Neural crest cell (in vitro differentiated cells): ENCODE measurements at places on chromosomes 12 and 14.

DNA sequence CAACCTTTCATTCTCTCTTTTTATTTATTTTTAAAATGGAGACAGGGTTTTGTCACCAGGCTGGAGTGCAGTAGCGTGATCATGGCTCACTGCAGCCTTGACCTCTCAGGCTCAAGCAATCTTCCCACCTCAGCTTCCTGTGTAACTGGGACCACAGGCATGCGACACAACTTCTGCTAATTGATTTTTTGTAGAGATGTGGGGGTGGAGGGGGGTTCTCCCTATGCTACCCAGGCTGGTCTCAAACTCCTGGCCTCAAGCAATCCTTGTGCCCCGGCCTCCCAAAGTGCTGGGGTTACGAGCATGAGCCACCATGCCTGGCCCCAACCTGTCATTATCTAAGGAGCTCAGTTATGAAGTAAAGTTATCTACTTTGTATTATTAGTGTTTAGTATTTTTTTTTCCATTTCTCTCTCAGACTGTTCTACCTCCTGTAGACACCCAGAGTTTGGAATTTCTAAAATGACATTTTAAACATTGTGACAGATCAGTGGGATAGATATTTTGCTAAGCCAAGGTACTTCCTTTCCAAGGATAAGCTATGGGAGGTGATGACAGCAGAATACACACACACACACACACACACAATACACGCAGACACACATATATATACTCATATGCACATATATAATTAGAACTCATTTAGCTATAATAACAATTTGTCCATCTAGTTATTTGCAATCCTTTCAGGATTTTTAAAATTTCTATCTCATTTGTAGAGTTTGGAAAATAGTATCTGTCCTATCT lies 2.1 kb upstream of the USP44 start:
- DNase-seq, result no peak

GRCh38 chr14:61535032-61535431 lies 160.3 kb upstream of the HIF1A start:
- no peak for DNase-seq

GRCh38 chr12:14958361-14959125 lies 2.9 kb downstream of the ARHGDIB start:
- DNase-seq, result no peak

GRCh38 chr12:58087423-58088127 lies 146.2 kb downstream of the ATP23 start:
- no peak for DNase-seq

GRCh38 chr12:19666070-19666469 lies 226.8 kb downstream of the AEBP2 start:
- DNase-seq, result no peak

DNA sequence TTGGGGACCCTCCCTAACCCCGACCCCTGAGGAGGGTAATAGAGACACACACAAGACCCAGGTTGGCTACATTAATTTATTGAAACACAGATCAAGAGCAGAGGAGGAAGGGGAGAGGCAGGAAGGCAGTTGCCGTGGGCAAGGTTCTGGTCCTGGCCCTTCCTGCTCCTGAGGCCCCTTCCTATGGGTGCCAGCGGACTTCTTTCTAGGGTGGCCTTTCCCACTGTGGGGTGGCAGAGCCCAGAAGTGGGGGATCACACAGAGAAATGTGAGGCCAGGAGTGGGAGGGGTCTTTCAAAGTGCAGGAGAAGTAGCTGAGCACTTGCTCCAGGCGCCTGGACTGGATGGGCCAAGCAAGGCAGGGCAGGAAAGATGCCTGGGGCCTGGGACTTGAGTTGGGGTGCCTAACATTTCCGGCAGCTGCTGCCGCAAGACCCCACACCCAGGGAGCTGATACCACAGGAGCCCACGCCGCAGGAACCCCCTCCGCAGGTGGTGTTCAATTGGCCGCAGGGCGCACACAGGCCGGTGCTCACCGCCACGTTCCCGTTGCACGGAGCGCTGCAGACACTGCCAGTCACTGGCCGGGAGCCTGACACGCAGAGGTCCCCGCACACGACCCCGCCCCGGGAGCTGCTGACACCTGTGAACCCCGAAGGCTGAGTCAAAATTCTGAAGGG lies 5.3 kb downstream of the KRT81 start:
- DNase-seq, result no peak

- DNase-seq, result no peak
These were observed 121.2 kb downstream of the GPR135 start for GRCh38 chr14:59344016-59344415.

GRCh38 chr14:73870525-73871235 lies 16.0 kb upstream of the ZNF410 start:
- no peak for DNase-seq
